ENCODE measurements at places on chromosomes 12 and 14. TPM values are rescaled to one million over a fixed set of nuclear protein-coding genes. Genes with fewer than 3 reads are reported as not detected.

KCNMB4 gene
- total RNA-seq = 1.1 TPM

KRT8 gene
- total RNA-seq = 407 TPM

GRCh38 chr12:95083471-95083870 is 10.1 kb upstream of the NR2C1 start:
- no peak for DNase-seq

ATF1 gene
- 24.8 TPM for total RNA-seq

GRCh38 chr14:85702997-85703396 is 173.1 kb downstream of the FLRT2 start:
- no peak for DNase-seq

DNA sequence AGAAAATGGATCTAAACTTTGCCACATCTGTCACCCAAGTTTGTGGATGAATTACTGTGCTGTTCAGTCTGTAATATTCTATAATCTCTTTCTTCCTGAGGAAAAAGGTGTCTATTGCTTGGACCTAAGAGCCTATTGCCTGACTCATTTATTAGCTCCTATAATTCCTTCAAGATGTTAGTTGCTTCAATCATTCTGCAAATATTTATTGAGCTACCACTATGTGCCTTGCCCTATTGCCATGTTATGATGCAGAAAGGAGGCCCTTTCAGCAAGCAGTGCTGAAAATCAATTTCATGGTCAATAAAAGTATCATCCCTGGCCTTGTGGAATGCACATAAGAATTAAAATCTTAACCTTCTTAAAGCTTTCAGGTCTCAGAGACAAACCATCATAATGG is 113.6 kb downstream of the CCER1 start:
- DNase-seq = no peak
